ENCODE measurements at places on chromosomes 5 and 9. TPM values are rescaled to one million over a fixed set of nuclear protein-coding genes. Genes with fewer than 3 reads are reported as not detected.

Gene LCN1
- total RNA-seq: not detected

Gene PTGES
- total RNA-seq: 8.9 TPM

Gene DAB2
- 33.6 TPM for total RNA-seq

Gene OTP
- not detected for total RNA-seq

Gene CHSY3
- total RNA-seq: 51.3 TPM

Gene SPATA31C1
- not detected for total RNA-seq

Gene HRH2
- total RNA-seq: 7.5 TPM

Gene IGFBPL1
- 4.8 TPM for total RNA-seq

Gene CDH9
- not detected for total RNA-seq

Gene CARD9
- 0.43 TPM for total RNA-seq

Gene DEPDC1B
- total RNA-seq: 2.4 TPM

- H3K36me3 ChIP-seq: no peaks in the 10 kb centered on the region
- peaks cover 78% of the 10 kb centered on the region for H3K4me1 ChIP-seq
- no peak for DNase-seq
- peak overlapping the region; percentile 4 for H3K4me3 ChIP-seq
- no peaks in the 10 kb centered on the region for H3K27me3 ChIP-seq
- peak overlapping the region; percentile 92 for H3K27ac ChIP-seq
Observed at GRCh38 chr5:55601628-55602027, 66.9 kb upstream of the PLPP1 start.

- peaks cover 4% of the 10 kb centered on the region for H3K4me1 ChIP-seq
- no peak overlapping the region for H3K27ac ChIP-seq
- H3K27me3 ChIP-seq: no peaks in the 10 kb centered on the region
- no peak overlapping the region for H3K4me3 ChIP-seq
Observed at GRCh38 chr5:72465601-72466563, 41.3 kb downstream of the ZNF366 start.

DNA sequence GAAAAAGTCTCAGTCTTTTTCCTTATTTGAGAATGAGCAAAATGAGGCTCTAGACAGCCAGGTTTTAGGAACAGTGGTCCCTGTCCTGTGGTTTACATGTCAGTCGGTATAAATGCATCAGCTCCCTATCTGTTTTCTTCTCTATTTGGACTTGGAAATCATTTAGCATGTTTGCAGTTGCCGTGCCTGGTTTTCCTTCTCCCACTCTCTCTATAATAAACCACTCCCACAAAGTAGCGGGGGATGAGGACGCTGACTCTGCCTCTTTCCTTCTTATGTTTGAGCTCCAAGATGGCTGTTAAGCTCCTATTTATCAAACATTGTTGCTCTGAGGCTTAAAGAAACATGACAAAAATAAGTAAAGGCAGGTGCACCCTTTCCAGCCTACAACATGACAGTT, 57.2 kb upstream of the CTSL start:
- peaks cover 3% of the 10 kb centered on the region for H3K36me3 ChIP-seq
- no peaks in the 10 kb centered on the region for H3K27me3 ChIP-seq
- H3K4me3 ChIP-seq: no peak overlapping the region
- no peak overlapping the region for H3K27ac ChIP-seq
- no peaks in the 10 kb centered on the region for H3K4me1 ChIP-seq
- DNase-seq: no peak

GRCh38 chr5:7250611-7251010, 145.3 kb upstream of the ADCY2 start:
- no peaks in the 10 kb centered on the region for H3K4me1 ChIP-seq
- peak overlapping the region; percentile 22 for H3K27ac ChIP-seq
- no peaks in the 10 kb centered on the region for H3K27me3 ChIP-seq
- H3K36me3 ChIP-seq: no peaks in the 10 kb centered on the region
- no peak for DNase-seq

DNA sequence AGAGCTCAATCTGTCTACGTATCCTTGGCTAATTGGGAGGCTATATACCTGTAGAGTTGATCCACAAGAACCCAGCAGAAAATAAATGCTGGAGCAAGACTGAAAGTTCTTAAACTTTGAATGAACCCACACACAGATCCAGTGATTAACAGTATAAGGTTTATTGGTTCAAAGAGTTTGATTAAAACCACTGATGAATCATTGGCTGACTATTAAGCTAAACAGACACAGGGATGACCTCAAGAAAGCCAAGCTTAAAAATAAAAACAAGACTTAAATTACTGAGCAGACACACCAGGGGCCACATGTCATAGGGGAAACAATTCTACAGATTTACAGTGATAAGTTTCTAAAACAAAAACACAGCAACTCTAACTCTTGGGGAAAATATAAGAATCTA, 163.6 kb downstream of the SPATA31D1 start:
- no peaks in the 10 kb centered on the region for H3K4me1 ChIP-seq
- no peak for DNase-seq
- H3K27me3 ChIP-seq: no peaks in the 10 kb centered on the region
- no peak overlapping the region for H3K27ac ChIP-seq

DNA sequence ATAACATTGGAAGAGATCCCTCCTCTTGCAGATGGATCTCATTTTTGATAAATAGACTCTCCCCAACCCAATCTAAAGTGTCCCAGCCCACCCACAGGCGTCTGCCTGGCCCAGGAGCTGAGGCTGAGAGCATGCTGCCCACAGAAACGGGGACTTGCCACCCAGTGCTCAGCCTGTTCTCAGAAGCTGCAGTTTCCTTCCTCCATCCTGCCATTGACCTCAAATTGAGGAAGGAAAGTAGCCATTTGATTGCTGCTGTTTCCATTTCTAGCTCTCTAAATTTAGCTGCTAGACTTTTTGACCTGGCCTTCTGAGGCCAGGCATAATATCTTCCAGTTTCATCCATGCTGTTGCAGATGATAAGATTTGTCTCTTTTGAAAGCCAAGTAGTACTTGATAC, 31.1 kb upstream of the FRMD3 start:
- DNase-seq: no peak
- H3K27me3 ChIP-seq: no peaks in the 10 kb centered on the region
- peaks cover 3% of the 10 kb centered on the region for H3K4me1 ChIP-seq
- no peaks in the 10 kb centered on the region for H3K36me3 ChIP-seq
- no peak overlapping the region for H3K27ac ChIP-seq

DNA sequence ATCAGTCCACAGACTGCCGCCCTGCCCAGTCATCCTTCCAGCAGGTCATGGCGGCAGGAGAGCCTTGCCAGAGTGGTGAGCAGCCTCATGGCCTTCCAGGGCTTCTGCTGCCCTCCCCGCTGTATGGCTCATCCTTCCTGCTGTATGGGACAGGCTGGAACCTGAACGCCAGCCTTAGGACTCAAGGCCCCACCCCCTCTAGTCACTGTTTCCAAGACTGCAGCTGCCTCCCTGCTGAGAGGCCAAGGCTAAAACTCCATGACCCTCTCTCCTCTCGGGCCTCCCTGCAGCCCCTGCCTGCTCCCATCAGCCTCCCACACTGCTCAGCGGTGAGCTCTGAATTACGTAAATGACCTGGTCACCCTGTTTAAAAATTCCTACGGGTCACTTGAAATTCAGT, 227.5 kb downstream of the AGTPBP1 start:
- H3K36me3 ChIP-seq: no peaks in the 10 kb centered on the region
- no peaks in the 10 kb centered on the region for H3K27me3 ChIP-seq
- no peaks in the 10 kb centered on the region for H3K4me1 ChIP-seq
- no peak overlapping the region for H3K27ac ChIP-seq

DNA sequence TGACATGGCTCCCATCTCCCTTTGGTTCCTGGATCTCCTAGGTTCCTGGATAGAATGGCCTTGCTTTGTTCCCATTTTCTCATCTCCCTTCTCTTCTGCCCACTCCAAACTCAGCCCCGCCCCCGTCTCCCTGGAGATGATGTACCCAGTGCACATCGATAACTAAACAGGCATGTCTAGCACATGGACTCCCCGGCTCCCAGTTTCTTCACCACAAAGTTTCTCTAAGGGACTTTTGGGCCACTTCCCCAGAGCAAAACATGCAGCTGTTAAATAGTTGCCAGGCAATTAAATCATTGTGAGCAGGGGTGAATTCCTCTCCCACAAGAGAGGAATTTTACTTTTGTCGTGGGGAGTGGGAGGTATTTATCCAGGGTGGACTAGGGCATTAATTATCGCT, 259.0 kb downstream of the GADD45G start:
- no peak overlapping the region for H3K4me3 ChIP-seq
- no peaks in the 10 kb centered on the region for H3K36me3 ChIP-seq
- no peak for DNase-seq
- H3K4me1 ChIP-seq: no peaks in the 10 kb centered on the region
- no peak overlapping the region for H3K27ac ChIP-seq

GRCh38 chr5:154253807-154254206, 63.3 kb downstream of the GALNT10 start:
- H3K27me3 ChIP-seq: no peaks in the 10 kb centered on the region
- peaks cover 5% of the 10 kb centered on the region for H3K4me1 ChIP-seq
- no peak overlapping the region for H3K4me3 ChIP-seq
- H3K27ac ChIP-seq: no peak overlapping the region

- no peaks in the 10 kb centered on the region for H3K27me3 ChIP-seq
- H3K36me3 ChIP-seq: no peaks in the 10 kb centered on the region
- no peak overlapping the region for H3K27ac ChIP-seq
- H3K4me3 ChIP-seq: no peak overlapping the region
Observed at GRCh38 chr5:116462500-116462899, 112.1 kb downstream of the SEMA6A start.

- no peak for DNase-seq
- peaks cover 4% of the 10 kb centered on the region for H3K4me1 ChIP-seq
- H3K4me3 ChIP-seq: no peak overlapping the region
Observed at GRCh38 chr9:134192311-134192950, 28.1 kb upstream of the RNU6ATAC start.

- no peak for DNase-seq
- H3K4me3 ChIP-seq: peak overlapping the region; percentile 77
- H3K27ac ChIP-seq: peak overlapping the region; percentile 95
- no peaks in the 10 kb centered on the region for H3K27me3 ChIP-seq
- peaks cover 17% of the 10 kb centered on the region for H3K36me3 ChIP-seq
- H3K4me1 ChIP-seq: peaks cover 28% of the 10 kb centered on the region
Observed at GRCh38 chr5:177132136-177133095, 1.2 kb upstream of the NSD1 start.

- no peaks in the 10 kb centered on the region for H3K27me3 ChIP-seq
- no peaks in the 10 kb centered on the region for H3K4me1 ChIP-seq
- H3K4me3 ChIP-seq: no peak overlapping the region
- H3K36me3 ChIP-seq: no peaks in the 10 kb centered on the region
Observed at GRCh38 chr5:83654427-83654994, 66.1 kb downstream of the HAPLN1 start.

- no peaks in the 10 kb centered on the region for H3K4me1 ChIP-seq
- H3K4me3 ChIP-seq: no peak overlapping the region
Observed at GRCh38 chr5:179404321-179405053, 59.2 kb upstream of the ADAMTS2 start.

DNA sequence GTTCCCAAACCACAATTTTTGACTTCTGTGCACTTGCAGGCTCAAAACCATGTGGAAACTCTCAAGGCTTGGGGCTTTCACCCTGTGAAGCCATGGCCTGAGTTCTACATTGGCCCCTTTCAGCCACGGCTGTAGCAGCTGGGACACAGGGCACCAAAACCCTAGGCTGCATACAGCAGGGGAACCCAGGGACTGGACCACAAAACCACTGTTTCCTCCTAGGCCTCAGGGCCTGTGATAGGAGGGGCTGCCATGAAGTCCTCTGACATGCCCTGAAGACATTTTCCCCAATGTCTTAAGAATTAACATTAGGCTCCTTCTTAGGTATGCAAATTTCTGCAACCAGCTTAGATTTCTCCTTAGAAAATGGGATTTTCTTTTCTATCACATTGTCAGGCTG, 312.1 kb upstream of the TUSC1 start:
- no peaks in the 10 kb centered on the region for H3K4me1 ChIP-seq
- no peak overlapping the region for H3K27ac ChIP-seq
- no peaks in the 10 kb centered on the region for H3K36me3 ChIP-seq
- DNase-seq: no peak

DNA sequence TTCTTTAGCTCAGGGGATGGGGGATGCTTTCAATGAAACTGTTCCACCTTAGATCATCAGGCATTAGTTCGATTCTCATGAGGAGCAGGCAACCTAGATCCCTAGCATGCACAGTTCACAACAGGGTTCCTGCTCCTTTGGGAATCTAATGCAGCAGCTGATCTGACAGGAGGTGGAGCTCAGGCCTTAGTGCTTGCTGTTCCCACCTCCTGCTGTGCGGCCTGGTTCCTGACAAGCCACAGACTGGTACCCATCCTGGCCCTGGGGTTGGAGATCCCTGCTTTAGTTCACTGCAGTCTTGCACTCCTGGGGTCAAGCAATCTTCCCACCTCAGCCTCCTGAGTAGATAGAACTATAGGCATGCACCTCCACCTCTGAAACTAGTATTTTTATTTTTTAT, 1369.8 kb upstream of the NUDT12 start:
- H3K27me3 ChIP-seq: no peaks in the 10 kb centered on the region
- H3K36me3 ChIP-seq: no peaks in the 10 kb centered on the region
- H3K4me1 ChIP-seq: no peaks in the 10 kb centered on the region
- no peak overlapping the region for H3K27ac ChIP-seq

- H3K36me3 ChIP-seq: no peaks in the 10 kb centered on the region
- no peak for DNase-seq
- no peaks in the 10 kb centered on the region for H3K27me3 ChIP-seq
- H3K4me3 ChIP-seq: no peak overlapping the region
- H3K27ac ChIP-seq: no peak overlapping the region
- no peaks in the 10 kb centered on the region for H3K4me1 ChIP-seq
Observed at GRCh38 chr9:33698267-33698666, 97.1 kb upstream of the PRSS3 start.

DNA sequence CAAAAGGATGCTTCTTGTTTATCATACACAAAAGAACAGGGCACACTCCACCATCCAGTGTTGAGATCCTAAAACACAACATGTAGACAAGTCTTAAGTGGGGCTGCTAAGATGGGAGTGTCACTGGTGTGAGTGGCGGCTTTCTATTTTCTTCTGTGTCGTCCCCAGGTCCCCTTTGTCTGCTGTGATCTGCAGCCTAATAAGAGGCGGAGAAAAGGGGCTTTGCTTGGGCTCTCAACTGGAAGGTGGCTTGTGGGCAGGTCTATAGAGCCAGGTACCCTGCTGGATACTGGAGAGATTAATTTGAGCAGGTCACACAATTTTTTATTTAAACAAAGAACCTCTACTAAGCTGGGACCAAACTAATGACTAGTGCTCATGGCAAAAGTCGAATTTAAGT, 126.1 kb upstream of the SAP30L start:
- H3K36me3 ChIP-seq: no peaks in the 10 kb centered on the region
- no peaks in the 10 kb centered on the region for H3K4me1 ChIP-seq
- H3K27me3 ChIP-seq: no peaks in the 10 kb centered on the region
- H3K4me3 ChIP-seq: no peak overlapping the region
- DNase-seq: no peak
- H3K27ac ChIP-seq: no peak overlapping the region

DNA sequence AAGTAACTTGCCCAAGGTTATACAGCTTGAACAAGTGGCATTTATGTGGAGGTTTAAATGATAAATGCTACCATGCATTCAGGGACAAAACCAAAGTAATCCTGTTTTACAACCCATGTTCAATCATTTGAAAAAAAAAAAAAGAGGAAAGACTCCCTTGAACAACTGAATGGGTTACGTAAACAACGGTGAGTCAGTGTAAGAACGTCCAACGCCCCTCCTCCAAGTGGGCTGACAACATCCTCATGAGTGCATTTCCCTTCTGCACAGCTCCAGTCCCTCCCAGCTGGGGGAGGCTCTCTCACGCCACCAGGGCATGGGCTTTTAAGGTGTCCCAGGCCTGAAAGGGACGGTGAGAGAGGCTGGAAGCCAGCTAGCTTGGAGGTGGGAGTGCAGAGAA, 90.0 kb downstream of the PRRT1B start:
- H3K36me3 ChIP-seq: peaks cover 16% of the 10 kb centered on the region
- no peaks in the 10 kb centered on the region for H3K27me3 ChIP-seq
- peak; percentile 96 for DNase-seq
- H3K4me1 ChIP-seq: no peaks in the 10 kb centered on the region
- peak overlapping the region; percentile 83 for H3K27ac ChIP-seq
